ENCODE measurements at places on chromosomes 7 and 10.

DNA sequence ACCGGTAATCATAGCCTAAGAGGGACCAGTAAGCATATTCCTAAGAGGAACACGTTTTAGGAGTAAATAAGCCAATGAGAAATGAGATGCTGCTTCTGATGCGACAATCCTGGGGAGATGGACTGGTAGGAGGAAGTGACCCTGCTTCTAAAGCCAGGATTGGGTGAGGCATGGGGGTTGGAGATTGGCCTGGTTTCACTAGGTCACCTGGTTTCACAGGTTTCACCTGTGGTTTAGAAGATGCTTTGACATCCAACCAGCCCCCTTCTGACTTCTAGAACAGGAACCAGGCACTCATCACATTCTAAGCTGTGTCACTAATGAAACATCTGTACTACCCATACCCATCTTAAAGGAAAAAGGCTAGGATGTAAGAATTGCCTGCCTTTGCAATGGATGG is 53.0 kb upstream of the BAMBI start:
- DNase-seq, result no peak

DNA sequence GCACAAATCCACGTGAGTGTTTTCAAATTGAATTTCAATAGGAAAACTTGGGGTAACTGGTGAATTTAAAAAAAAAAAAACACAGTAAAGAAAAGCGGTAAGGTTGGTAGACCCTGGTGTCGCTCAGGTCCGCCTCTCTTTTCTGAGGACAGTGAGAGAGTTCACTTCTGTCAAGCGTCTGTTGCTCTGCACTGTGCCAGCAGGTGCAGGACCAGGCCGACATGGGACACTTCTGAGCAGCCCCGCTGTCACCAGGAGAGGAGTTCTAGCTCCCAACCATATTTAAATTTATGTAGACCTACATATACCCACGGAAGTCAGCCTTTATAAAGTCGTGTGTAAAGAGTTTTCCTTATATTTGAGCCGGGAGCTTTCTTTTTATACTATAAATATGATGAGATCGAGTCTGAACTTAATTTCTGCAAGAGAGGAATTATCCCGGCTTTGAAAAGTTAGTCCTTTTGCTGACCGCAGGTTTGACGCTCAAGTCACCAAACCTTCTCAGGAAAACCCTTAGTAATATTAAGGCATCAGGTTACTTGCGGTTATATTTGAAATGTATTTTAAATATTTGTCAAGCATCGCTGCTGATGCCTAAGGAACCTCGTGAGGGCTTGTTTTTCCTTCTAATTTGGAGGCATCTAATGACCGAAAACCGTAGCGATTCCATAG is 531 bp downstream of the IKZF1 start:
- DNase-seq, result no peak

DNA sequence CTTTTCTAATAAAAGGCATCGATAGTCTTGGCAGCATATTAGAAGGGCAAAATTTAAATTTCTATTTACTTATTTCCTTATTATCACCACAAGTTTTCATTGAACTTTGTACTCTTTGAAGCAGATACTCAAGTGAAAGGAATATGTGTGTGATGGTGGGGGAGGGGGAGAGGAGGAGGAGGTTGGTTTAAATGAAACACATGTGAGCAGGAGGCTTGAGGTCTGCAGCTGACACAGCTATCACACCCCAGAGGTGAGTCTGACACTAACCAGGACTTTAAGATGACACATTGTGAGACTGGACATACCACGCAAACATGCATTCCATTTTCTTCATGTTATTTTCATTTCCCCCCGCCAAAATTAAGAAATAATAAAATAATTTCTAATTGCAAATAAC is 63.3 kb downstream of the CTTNBP2 start:
- DNase-seq, result no peak

DNA sequence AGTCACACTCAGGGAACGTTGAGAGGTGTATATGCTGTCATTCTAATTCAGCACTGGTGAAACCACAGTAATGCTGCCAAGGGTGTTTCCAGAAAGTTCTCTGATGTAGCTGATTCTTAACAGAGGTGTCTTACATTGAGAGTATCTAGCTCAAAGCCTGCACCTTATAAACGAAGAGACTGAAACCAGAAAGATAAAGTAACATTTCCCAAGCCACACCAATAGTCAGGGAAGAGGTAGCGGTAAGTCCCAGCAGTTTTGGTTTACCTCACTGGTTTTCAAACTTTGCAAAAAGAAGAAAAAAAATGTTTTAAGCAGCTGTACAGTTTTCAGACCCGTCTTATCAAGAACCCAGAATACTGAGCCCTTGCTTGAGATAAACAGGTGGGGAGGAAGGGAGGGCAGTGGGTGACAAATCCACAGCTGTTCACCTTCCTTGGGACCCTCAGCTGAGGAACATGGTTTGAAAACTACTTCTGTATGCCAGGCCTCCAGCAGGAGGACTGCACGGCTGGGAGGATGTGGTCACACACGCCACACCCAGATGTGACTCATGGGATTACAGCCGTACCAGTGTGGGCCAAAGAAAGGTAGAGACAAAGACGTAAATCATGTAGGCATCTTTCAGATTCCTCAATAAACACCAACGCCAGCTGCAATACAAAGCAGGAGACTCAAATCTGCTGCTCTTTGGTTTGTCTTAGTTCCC is 63.9 kb upstream of the GSDME start:
- peak; percentile 71 for DNase-seq

DNA sequence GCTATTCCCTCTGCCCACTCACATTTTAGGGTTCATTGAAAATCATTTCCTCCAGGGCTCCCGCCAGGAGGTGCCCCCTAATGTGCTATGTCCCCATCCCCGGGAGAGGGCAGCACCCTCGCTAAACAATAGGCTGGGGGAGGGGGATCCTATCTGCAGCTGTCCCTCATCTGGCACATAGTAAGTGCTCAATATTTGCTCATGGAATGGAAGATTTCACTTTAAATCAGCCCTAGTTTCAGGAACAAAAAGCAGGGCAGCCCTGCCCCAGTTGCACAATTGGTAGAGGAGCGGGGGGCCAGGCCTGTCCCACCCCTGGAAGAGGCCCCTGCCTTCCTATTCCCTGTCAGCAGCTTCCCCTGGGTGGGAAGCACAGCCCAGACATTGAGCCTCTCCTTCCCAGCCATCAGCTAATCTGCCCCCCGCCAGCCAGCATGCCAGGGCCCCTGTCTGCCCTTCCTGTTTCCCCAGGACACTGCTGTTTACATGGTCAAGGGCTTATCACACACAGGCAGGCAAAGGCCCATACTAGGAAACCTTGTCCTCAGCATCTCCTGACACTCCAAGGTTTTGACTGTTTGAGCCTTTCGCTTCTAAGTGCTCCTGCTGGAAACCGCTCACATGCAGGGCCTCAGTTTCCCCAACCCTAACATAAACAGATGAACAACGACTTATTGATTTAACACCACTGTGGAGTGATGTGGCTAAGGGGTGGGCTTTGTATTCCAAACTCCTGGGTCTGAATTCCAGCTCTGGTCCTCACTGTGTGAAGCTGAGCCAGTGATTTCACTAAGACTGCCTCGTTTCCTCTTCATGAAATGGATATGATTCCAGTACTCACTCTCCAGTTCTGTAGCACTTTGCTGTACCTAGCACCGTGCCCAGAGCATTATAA is 130.7 kb upstream of the ZMIZ1 start:
- DNase-seq, result no peak

GRCh38 chr7:123096976-123097375 is 101.5 kb upstream of the TAS2R16 start:
- DNase-seq, result no peak

- DNase-seq, result no peak
Measured at GRCh38 chr7:44633254-44634186, 27.1 kb downstream of the OGDH start.

DNA sequence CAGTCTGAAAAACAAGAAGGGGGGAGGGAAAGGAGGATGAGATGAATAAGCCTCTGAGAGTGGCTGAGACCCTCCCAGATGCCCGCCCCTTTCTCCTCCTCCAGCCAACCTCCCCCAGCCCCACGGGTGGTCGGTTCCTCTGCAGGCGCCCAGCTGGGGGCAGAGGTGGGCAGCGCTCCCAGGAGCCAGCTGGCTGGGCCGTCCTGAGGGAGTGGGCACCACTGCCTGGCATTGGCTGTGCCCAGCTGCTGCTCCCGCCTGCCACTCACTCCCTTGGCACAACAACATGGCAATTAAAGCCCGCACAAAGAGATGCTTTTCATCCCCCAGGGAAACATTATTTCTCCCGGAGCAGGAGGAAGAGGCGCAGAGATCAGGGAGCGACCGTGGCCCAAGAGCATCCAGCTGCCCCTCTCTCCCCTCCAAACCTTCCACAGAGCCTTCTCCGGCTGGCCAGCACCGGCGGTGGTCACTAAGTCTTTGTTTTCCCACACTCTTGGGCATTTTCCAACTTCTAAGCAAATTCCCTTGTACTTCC is 107.2 kb downstream of the SPDYE5 start:
- DNase-seq, result no peak

GRCh38 chr7:73871163-73872011 is 10.4 kb downstream of the TMEM270 start:
- DNase-seq, result no peak

GRCh38 chr10:132743925-132744490 is 41.9 kb downstream of the NKX6-2 start:
- no peak for DNase-seq
